ENCODE measurements at places on chromosomes 5 and 9. TPM values are rescaled to one million over a fixed set of nuclear protein-coding genes. Genes with fewer than 3 reads are reported as not detected.

The IRGM gene
- not detected for total RNA-seq

The WDR31 gene
- 0.38 TPM for total RNA-seq

The ADAMTS12 gene
- 1.2 TPM for total RNA-seq

The DMRT3 gene
- not detected for total RNA-seq

The CARD9 gene
- 0.13 TPM for total RNA-seq

The TRIO gene
- 76.8 TPM for total RNA-seq

The PTRH1 gene
- 20.6 TPM for total RNA-seq

The IL3 gene
- not detected for total RNA-seq

The OR1Q1 gene
- total RNA-seq: not detected

The BRD8 gene
- total RNA-seq: 22.9 TPM

The SPINK13 gene
- total RNA-seq: not detected

The CACNA1B gene
- under 0.01 TPM for total RNA-seq

The CER1 gene
- total RNA-seq: not detected

The IL5 gene
- not detected for total RNA-seq

The CDKN2A gene
- total RNA-seq: 4.2 TPM

The ANKRD18A gene
- total RNA-seq: not detected

The SLC1A3 gene
- not detected for total RNA-seq

The IPPK gene
- 17.6 TPM for total RNA-seq

The PTTG1 gene
- total RNA-seq: 47.0 TPM

The CRHBP gene
- not detected for total RNA-seq

The KIAA1191 gene
- 71.6 TPM for total RNA-seq

The ADAMTS19 gene
- total RNA-seq: not detected

The MEIKIN gene
- total RNA-seq: not detected

The SNX2 gene
- total RNA-seq: 99.4 TPM

The FCN2 gene
- total RNA-seq: not detected

The TMOD1 gene
- 1.7 TPM for total RNA-seq

The NTRK2 gene
- not detected for total RNA-seq

The PCDHA9 gene
- total RNA-seq: under 0.01 TPM

The LNPEP gene
- 27.5 TPM for total RNA-seq

The DOLK gene
- total RNA-seq: 21.1 TPM

The POU5F2 gene
- 0.51 TPM for total RNA-seq

The TSSK1B gene
- total RNA-seq: not detected

The NUTM2G gene
- total RNA-seq: not detected

The ASPN gene
- total RNA-seq: not detected

The FAM114A2 gene
- total RNA-seq: 21.5 TPM

The CYSRT1 gene
- 0.13 TPM for total RNA-seq

The CCNI2 gene
- under 0.01 TPM for total RNA-seq

The PCDHGA8 gene
- total RNA-seq: 0.64 TPM

The GPR21 gene
- total RNA-seq: 0.39 TPM

The FAM219A gene
- 6.1 TPM for total RNA-seq

The TNFAIP8 gene
- 8.5 TPM for total RNA-seq

The TAF11L10 gene
- not detected for total RNA-seq

The CAMK4 gene
- total RNA-seq: 0.13 TPM

The ZNG1E gene
- 19.3 TPM for total RNA-seq

The TMED9 gene
- 112 TPM for total RNA-seq

The ANKRD34B gene
- total RNA-seq: not detected

The CARTPT gene
- total RNA-seq: not detected

Measured in dermis microvascular lymphatic vessel endothelial cell (primary cell).